ENCODE measurements at places on chromosomes 2 and 18. TPM values are rescaled to one million over a fixed set of nuclear protein-coding genes. Genes with fewer than 3 reads are reported as not detected.

- no peak for DNase-seq
Observed at GRCh38 chr18:28114472-28114871, 62.5 kb downstream of the CDH2 start.

DNA sequence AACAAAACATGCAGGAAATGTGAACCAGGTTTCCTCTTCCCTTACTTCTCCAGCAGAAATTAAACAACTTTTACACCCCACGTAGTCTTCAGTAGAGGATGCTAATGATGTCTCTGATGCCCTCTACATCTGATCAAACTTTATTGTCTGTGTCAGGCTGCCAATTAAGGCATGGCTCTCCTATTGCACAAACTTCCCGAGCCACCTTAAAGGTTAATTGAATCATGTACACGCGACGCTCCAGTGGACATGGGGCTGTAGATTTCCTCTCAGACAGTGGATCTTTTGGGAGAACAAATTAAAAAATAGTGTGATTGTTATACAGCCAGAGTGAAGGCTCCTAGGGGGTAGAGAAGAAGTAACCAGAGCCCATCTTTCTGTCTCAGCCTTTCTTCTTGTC is 301.6 kb downstream of the SMAD2 start:
- no peak for DNase-seq

DNA sequence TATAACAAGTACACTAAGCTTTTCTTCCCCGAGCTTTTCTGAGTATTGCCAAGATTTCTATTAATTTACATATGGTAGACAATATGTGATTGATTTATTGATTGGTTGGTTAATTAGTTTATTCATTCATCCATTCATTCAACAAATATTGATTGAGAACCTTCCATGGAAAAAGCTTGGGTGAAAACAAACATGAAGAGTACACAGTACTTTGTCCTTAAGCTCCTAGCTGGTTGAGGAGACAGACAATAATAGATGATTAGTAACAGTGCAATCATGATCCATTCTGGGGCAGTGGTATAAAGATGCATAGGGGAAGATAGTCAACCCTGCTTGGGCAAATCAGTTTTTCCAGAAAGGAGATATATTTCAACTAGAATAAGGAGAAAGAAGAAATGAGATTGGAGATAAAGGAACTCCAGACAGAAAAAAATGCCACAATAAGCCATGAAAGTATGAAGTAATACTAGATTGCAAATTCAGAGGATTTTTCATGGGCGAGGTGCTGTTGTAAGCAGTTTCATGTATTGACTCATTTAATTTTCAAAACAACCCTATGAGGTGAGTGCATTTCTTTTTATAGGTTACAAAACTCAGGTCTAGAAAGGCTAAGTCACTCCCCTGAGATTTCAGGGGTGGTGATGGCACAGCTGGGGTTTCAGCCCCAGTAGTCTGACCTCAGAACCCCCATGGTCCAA is 129.5 kb downstream of the RND3 start:
- no peak for DNase-seq

DNA sequence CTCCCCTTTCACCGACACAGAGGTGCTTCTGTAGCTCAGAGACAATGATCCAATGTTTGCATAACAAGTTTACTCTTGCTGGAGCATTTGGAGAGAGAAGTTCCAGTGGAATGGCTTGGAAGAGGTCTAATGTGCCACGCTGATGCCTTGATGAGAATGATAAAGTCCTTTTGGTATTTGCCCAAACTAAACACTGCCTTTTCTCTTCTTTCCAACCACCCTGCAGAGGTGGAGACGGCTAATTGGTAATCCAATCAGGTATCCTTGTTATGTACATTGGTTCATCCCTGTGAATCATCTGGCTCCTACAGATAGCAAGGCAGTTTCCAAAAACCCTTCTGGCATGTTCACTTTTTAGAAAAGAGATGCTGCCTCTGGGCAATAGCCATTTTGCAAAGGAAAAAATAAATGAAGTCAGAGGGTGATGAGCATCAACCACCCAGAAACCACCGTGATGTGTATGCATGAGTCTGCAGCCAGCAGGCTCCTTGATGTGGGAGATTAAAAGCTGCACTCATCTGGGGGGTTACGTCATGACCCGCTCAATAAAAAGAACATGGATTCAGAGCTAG is 40.6 kb downstream of the KIAA2012 start:
- DNase-seq: no peak

DNA sequence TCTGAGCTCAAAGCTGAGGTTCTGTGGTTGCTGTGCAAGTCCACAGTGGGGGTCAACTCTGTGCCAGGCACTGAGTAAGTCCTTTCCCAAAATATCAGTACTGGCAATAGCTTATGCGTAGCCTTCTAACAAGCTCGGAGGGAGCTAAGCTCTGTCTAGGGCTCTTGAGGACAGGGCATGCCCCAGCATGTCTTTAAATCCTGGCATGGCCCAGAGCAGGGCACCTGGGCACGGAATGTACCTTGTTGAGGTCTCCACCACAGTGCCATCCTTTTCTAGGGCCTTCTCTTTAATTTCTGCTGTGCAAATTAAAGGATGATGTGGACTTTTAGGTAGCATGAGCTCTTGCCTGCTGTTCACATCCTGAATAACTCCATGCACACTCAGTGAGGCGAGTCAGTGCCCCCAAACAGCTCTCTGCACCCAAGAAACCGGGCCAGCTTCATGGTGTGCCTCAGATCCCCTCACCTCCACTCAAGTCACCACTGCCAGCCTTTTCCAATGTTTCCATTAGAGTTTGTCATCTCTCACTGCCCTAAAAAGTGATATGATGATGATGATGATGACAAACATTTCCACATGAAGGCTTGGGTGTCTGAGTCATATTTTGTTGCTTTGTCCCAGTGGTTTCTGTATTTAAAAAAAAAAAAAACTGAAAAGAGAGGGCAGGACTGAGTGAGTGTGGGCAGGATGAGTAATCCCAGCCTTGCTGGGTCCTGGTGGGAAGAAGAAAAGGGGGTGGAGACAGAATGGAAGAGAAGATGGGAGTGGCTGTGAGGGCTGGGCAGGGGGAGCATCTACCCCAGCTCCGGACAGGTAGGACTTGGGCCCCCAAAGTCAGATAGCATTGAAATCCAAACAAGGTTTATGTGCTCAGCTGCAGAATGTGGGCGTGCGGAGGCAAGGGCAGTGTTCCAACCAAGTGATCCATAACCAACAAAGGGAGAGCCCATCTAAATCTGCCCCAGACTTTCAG is 78.9 kb downstream of the ZBTB7C start:
- no peak for DNase-seq

DNA sequence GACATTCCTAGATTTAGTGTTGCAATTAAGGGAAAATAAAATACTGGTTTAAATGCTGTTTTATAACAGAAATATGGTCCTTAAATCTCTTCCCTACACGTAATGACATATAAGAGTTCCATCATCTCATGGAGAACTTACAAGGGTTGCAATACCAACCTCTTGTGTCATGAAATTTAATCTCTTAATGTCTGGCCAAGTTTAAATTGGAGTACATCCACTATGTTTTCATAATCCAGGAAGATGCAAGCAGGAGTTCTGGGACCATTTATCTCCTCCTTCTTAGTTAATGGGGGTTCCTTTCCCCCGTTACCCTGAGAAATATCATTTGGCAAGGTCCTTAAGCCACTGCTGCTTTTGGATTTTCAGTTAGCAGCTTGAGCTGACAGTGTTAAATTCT is 126.0 kb upstream of the ACVR2A start:
- DNase-seq: no peak

DNA sequence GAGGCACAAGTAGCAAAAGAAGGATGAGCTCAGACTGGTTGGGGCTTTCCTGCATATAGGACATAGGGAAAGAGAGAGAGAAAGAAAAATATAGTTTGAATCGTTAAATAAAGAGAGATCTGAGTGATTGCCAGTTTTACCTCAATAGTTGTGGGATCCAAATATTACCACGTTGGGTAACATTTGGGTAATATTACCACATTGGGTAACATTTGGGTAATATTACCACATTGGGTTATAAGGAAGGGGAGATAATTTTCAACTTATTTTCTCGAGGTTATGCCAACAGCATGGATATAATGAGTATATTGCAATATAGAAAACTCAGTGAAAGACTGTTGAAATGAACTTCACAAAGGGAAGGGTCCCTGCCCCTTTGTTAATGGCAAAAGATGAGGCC is 20.7 kb downstream of the SP140 start:
- DNase-seq: no peak

- no peak for DNase-seq
Observed at GRCh38 chr2:230234845-230235244, 9.3 kb downstream of the SP140 start.

DNA sequence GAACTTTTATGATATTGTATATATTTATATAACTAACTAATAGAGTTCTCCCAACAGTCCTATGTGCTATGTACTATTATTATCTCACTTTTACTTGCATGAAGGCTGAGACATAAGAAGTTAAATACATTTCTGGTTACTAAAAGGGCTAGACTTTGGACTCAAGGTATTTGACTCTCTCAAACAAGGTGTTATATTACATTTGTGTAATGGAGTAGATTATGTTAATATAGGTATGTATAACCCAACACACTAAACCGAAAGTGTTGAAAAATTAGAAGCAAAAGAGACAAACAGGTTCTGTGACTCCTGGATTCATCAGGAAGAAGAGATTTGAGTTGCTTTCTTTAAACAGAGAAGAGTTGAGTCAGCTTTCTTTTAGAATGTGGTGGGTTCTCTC is 733.6 kb upstream of the ZEB2 start:
- peak; percentile 2 for DNase-seq

The SLC14A1 gene
- 5.9 TPM for total RNA-seq

The DGKD gene
- total RNA-seq: 18.7 TPM

GRCh38 chr2:39607538-39608262 is 58.0 kb upstream of the TMEM178A start:
- DNase-seq: no peak

DNA sequence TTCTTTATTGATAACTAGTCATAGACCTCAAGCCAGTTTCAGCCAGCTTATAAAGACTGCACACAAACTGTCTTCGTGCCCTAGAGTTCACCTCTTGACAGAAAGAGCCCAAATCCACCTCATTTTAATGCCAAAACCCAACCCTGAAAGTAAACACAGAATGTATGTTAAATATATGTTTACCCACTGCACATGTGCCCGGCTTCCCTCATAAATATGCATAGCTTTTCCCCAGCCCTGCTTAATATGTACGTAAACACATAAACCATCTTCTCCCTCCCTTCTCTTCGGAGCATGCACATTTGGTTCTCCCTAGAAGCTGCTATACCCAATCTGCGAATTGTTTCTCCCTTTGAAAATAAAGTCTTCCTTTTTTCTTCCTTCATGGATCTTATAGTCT is 73.9 kb upstream of the XIRP2 start:
- no peak for DNase-seq

- no peak for DNase-seq
Observed at GRCh38 chr2:138110453-138111083, 146.3 kb downstream of the HNMT start.

The RBM43 gene
- 1.2 TPM for total RNA-seq

DNA sequence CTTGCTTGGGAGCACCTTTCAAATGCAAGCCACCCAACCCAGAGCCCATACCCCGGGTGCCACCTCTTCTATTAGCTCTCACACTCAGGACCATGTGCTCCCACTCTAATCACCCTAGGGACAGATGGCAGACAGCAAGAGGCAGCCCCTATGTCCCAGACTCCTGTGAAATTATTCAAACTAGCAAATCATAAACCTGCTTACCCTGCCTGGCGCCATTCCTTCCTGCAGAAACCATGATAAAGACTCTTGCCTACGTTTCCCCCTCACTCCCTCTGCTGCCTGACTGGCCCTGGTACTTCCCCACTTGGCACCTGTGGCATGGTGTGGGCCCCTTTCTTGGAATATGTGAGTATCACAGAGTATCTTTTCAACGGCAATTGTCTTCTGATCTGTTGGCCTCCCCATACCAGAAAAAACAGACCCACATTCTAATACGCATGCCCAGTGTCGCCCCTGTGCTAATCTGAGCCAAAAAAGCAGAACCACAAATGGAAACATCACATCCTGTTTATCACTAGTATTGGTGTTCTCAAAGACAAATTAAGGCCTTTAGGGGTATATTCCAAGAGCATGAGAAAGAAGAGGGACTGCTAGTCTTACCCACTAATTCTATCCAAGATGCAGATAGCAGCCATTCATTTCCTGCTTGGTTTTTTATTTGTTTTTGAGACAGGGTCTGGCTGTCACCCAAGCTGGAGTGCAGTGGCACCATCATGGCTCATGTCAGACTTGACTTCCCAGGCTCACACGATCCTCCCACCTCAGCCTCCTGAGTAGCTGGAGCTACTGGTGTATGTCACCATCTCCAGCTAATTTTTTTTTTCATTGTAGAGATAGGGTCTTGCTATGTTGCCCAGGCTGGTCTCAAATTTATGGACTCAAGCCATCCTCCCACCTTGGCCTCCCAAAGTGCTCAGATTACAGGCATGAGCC is 44.1 kb upstream of the TTC39C start:
- DNase-seq: no peak

- no peak for DNase-seq
Observed at GRCh38 chr2:61247204-61247812, 85.3 kb downstream of the C2orf74 start.

- DNase-seq: no peak
Observed at GRCh38 chr2:206031162-206031784, 54.7 kb downstream of the INO80D start.

The RTP5 gene
- not detected for total RNA-seq

The NEURL3 gene
- 3.8 TPM for total RNA-seq

DNA sequence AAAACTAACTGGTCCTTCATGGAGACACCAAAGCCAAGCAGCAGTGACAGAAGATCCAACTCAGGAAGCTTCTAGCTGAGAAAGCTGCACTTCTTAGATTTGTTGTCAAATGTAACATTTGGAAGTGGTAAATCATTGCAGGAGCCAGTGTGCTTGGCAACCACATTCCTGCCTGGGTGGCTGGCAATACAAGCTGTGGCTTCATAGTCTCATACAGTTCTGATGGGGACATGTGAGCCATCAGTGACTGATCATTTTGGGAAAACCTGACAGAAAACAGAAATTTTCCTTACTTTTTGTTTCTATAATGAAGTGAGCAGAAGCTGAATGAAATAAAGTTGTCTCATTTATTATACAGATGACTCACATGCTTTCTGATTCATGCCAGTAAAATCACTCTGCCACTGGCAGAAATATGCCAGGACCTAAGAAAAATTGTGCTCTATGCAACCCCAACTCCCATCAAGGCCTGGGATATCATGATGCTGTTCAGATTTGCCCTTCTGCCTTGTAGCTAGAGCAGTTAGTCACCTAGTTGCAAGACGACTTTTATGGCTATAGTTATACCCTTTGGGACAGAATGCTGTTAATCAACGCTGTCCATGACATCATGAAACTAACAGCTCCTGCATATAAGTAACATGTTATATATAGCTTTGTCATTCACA is 508.1 kb downstream of the ADCYAP1 start:
- no peak for DNase-seq

GRCh38 chr2:238864207-238865014 is 16.5 kb downstream of the TWIST2 start:
- peak; percentile 93 for DNase-seq

- no peak for DNase-seq
Observed at GRCh38 chr2:186407611-186408010, 78.4 kb upstream of the ZC3H15 start.

The FIGN gene
- total RNA-seq: not detected

The ZSWIM2 gene
- total RNA-seq: not detected

- DNase-seq: no peak
Observed at GRCh38 chr18:72799106-72799505, 68.7 kb downstream of the NETO1 start.

The CYP1B1 gene
- 13.5 TPM for total RNA-seq

GRCh38 chr2:69514406-69514805 is 77.2 kb upstream of the NFU1 start:
- no peak for DNase-seq

The MBOAT2 gene
- 2.0 TPM for total RNA-seq

GRCh38 chr2:45068571-45069140 is 59.4 kb upstream of the SIX2 start:
- DNase-seq: no peak

Data from HT-29 (cell line).